ENCODE measurements at places on chromosomes 3 and 15.
A peak's percentile ranks its signal among the peaks of the same experiment; 100 is the strongest.

- no peak for DNase-seq
Measured at GRCh38 chr3:115384381-115384780, 237.3 kb upstream of the ZBTB20 start.

- DNase-seq = peak; percentile 38
Measured at GRCh38 chr3:177602601-177603147, 405.4 kb upstream of the TBL1XR1 start.

DNA sequence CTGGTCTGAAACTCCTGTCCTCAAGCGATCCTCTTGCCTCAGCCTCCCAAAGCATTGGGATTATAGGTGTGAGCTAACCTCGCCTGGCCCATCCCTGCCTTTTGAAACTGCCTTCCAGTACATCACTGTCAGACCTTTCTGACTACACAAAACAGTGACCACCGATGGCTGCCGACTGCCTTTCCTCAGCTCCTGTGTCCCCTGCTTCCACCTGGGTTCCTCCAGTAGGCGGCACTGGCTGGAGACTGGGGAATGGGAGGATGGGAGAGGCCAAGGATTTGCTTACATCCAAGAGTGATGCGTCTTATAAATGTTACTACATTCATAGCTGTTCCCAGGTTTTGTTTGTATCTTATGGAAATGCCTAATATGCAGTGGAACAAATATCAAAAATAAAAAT is 242.8 kb downstream of the BBX start:
- DNase-seq = no peak

GRCh38 chr3:146067048-146067447 is 93.9 kb downstream of the PLOD2 start:
- no peak for DNase-seq

GRCh38 chr15:99989095-99989494 is 255.9 kb upstream of the LYSMD4 start:
- DNase-seq = no peak

GRCh38 chr3:99472385-99472784 is 166.0 kb upstream of the COL8A1 start:
- DNase-seq = no peak

GRCh38 chr3:62835554-62836236 is 39.5 kb downstream of the CADPS start:
- no peak for DNase-seq

GRCh38 chr15:66472176-66472999 is 25.2 kb downstream of the SNAPC5 start:
- DNase-seq = no peak

All from inflammatory macrophage (primary cell).